ENCODE measurements at places on chromosomes 4 and X.

GRCh38 chr4:87758270-87758669 lies 41.1 kb upstream of the IBSP start:
- DNase-seq, result no peak

DNA sequence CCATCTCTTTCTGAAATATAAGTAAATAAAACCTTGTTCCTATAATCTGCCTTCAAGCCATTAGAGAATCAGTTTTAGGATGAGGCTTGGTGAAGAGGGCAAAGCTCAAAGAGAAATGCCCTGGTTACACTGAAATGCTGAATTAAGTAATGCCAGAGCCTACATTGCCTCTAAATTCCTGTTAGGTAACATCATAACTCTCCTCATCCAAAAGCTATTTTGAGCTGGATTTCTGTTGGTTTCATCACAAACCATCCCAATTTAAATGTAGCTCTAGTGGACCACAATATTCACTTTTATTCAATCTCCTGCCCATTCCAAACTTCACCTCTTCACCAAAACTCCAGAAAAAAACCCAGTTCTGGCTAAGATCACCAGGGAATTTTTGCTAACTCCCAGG lies 1319.7 kb upstream of the TENM3 start:
- no peak for DNase-seq

GRCh38 chr4:176309772-176310171 lies 10.0 kb upstream of the SPCS3 start:
- no peak for DNase-seq

DNA sequence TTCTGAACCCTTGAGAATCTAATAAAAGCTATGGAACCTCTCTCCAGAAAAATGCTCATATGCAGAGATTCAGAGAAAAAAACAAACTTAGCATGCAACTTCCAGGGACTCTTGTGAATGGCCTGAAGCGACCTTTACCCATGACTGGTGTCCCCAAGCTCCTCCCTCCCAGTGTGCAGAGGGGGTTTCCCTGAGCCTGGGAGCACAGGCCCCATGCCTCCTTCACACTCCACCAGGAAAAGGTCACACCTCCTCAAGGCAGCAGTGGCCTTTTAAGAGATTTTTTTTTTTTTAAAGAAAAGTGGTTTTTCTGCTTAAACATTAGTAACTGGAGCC lies 13.3 kb upstream of the UBA6 start:
- DNase-seq, result no peak

- DNase-seq, result no peak
Measured at GRCh38 chr4:140790171-140790570, 34.0 kb upstream of the TBC1D9 start.

DNA sequence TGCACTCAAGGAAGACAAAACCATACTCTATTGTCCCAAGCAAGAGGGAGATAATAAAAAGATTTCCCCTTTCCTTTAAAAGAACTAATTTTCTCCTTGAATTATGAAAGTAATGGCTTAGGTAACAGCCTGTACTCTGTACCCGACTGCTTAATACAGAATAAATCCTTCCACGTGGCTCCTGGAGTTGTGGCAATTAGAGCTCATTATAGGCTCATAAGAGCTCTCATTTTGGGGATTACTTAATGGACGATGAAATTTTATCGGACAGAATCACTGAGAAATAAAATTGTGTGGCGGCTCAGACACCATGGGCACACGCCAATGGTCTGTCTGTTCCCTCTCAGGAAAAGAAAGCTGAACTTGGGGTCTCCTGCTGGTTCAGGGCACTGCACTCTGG lies 2.8 kb upstream of the GSX2 start:
- no peak for DNase-seq

GRCh38 chr4:158949099-158949498 lies 153.8 kb upstream of the RAPGEF2 start:
- DNase-seq, result no peak

- DNase-seq, result no peak
Measured at GRCh38 chr4:181645489-181645888, 597.7 kb upstream of the TENM3 start.
